ENCODE measurements at places on chromosomes 6 and 20.

DNA sequence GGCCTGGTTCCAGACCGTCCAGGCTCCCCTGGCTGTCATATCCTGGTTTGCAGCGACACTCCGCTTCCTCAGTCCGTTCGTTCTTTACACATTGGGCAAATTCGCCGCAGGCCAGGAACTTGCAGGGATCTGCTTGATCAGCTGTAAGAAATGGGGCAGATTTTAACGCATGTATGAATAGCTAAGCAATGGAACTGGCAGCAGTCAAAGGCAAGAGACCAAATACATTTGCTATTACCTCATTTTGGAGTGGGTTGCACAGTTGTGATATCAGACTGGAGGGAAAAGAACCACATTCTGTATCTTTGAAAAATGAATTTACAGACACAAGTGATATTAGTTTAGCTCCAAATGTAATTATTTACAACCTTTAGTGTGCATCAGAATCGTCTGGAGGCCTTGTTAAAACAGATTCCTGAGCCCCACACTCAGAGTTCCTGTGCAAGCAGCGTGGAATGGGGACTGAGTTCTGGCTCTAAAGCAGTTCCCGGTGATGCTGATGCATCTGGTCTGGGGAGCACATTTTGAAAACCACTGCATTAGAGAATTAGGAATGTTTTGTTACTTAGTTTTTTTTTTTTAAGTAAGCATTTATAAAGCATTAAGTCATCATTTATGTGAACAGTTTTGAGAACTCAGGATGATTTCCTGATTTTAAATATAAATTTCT is 141.3 kb downstream of the IMPG1 start:
- no peak for DNase-seq

DNA sequence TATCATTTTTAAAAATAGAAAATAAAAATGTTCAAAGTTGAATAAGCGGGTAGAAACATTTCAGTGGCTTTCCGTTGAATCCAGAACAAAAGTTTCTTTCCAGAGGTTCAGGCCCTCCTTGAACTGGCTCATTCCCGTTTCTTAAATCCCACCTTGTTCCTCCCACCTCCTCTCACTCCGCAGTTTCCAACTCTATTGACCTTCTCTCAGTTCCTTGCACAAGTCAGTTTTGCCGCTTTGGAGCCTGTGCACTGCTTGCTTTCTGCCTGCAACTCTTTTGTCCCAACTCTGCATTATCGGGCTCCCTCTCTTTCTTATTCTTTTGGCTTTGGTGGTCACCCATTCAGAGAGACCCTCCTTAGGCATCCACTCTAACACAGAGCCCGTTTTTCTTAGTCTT is 99.9 kb upstream of the EDN1 start:
- DNase-seq = no peak

DNA sequence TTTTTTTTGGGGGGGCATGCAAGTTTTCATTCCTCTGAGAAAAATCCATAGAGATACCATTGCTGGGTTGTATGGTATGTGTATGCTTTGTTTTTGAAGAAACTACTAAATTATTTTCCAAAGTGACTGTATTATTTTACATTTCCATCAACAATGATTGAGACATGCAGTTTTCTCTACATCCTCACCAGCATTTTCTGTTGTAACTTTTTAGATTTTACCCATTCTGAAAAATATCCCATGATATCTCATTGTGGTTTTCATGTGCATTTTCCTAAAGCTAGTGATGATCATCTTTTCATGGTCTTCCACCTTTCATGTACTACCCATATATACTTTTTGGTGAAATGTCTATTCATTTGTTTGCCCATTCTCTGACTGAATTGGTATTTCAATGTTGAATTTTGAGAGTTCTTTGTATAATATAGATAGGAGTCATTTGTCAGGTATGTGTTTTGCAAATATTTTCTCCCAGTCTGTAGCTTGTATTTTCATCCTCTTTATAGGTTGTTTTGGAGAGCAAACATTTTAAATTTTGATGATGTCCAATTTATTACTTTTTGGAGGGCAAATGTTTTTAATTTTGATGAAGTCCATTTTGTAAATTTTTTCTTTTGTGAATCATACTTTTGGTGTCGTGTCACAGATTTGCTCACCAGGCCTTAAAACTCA is 827.5 kb upstream of the CITED2 start:
- DNase-seq = no peak

- no peak for DNase-seq
These were observed 450.0 kb downstream of the PTPRT start for GRCh38 chr20:42739683-42740082.

DNA sequence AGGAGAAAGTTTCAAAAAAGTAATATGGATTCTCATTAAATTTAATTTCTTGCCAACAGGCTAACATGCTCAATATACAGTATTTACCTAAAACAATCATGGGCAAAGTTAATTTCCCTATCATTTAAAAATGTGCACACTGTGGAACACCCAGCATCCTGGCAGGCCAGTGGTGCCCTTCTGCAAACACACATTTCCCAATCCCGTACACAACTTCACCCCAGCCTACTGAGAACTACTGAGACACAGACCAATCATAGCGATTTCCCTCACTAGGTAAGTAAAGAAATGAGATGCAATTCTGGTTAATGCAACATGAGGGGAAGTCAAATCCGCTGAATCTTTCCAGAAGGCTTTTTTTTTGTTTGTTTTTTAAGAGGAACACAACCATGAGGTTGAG is 7.6 kb downstream of the USP45 start:
- no peak for DNase-seq

DNA sequence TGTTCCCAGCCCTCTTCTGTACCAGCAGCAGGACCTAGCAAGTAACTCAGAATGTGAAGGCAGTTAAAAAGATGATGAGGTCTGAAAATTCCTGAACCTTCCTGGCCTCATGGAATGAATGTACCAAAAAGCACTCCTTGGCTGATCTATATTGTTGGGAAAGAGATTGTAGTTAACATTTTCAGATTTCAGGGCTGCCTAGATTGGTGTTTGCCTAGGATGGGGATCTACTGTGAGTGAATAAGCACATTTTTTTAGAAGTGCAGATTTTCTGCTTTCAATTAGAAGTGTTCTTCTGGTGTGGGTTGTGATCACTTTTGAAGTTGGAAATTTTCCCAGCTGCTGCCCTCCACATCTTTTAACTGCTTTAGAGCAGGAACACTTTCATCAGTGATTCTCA is 6.2 kb downstream of the MYLIP start:
- no peak for DNase-seq

GRCh38 chr6:108884211-108885059 is 36.2 kb downstream of the ARMC2 start:
- DNase-seq = no peak

GRCh38 chr6:111950661-111951496 is 77.6 kb upstream of the FYN start:
- DNase-seq = no peak

DNA sequence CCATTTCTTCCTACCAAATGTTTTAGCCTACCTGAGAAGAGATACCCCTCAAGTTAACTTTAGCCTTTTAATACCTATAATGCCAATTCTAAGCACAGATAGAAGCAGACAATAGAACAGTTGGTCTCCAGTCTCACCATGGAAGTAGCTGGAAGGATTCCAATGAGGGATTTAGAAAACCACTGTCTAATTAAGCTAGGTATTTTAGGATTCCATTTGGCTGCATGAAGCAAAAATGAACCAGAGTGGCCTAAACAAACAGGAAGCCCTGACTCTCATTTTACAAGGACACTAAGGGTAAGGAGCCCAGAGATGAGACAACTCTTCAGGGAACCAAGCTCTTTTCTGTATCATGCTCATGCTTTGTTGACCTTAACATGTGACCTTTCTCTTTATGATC is 199.2 kb downstream of the ALDH8A1 start:
- DNase-seq = no peak

- no peak for DNase-seq
These were observed 28.7 kb downstream of the SMPDL3A start for GRCh38 chr6:122817766-122818165.

GRCh38 chr6:42940493-42941045 is 11.3 kb downstream of the CNPY3 start:
- DNase-seq = no peak

DNA sequence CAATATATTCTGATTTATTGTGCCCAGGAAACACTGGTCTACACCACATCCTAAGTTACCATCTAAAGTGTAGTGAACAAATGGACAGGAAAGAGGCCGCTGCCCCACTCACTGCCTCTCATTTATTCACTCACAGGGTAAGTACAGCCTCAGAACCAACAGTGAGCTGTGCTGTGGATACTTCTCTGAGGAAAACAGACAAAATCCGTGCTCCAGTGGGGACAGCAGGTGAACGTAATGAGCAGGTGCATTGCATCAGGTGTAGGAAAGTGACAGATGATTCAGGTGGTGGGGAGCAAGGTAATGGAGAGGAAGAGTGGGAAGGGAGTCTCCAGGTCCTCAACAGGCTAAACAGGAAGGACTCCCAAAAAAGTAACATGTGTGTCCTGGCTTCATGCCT is 8.4 kb upstream of the ULBP2 start:
- DNase-seq = no peak

DNA sequence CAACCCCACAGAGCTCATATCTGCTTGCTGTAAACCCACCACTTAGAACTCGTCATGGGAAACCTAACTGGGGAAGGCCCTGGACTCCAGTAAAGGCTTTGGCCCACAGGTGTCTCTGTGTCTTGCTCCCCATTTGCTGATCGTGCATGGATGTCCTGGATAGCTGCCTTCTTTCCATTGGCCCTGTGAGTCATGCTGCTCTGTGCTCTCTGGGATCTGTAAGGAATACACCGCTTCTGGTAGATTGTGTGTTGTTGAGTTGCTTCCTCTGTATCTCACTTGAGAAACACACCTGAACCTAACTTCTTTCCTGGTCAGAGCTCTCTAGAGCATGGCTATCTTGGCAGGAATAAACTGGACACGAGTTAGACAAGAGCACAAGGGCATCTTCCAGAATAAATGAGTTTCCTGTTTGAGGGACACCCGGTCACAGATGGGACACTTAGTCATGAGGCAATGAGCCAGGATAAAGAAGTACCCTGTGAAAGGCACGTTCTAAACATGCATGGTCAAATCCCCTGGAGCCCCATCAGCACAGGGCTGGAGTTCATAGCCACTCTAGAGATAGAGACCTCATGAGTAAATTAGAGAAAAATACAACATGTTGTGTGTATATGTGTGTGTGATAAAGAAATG is 99.6 kb upstream of the TMEM170B start:
- DNase-seq = no peak

DNA sequence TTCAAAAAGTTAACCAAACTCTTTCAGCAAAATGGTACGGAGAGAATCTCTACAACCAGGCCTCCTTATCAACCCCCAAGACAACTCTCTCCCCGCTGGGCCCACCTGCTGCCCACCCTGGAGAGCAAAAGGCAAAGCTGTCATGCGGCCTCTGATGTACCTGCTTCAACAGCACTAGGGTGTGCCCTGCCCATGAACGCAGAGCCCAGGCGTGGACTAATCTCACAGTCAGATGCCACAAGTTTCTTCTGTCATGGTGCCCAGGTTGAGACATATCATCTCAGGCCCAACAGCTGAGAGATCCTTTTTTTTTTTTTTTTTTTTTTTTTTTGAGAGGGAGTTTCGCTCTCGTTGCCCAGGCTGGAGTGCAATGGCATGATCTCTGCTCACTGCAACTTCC is 26.3 kb downstream of the SLC2A4RG start:
- peak; percentile 82 for DNase-seq

- no peak for DNase-seq
These were observed 16.6 kb upstream of the SIRT5 start for GRCh38 chr6:13557841-13558240.

DNA sequence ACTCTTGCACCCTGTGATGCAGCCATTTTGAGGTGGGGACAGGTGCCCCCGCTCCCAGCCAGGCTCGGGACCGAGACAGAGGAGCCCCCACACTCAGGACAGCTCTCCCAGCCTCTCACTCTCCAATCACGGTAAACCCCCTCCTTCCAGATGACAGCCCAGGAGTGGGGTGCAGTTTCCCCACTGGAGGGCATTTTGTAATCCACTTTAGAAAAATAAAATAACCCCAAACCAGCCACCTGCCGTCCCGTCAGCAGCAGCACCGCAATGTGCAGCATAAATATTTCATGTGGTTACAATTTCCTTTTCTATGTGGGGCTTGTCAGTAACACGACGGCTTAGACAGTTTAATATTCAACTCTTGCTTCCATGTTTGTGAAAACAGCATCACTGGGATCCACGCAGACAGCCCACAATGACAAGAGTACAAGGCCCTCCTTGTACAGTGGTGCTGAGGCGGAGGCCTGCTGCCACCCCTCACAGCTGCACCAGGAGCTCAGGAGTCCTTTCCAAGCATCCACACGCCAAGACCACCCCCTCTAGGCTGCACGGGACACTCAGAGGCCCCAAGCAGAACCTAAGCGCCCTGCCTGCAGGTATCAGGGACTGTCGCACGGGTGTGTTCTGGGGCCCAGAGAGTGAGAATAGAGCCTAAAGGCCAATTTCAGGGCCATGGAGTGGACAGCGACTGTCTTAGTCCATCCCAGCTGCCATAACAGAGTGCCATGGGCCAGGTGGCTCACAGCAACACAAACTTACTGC is 116.7 kb downstream of the JPH2 start:
- DNase-seq = peak; percentile 16

- DNase-seq = no peak
These were observed 117.3 kb upstream of the TNFAIP3 start for GRCh38 chr6:137749696-137750211.

- DNase-seq = peak; percentile 27
These were observed 42.6 kb downstream of the UQCC2 start for GRCh38 chr6:33668914-33669313.

- DNase-seq = no peak
These were observed 96.0 kb downstream of the PSMB1 start for GRCh38 chr6:170456886-170457698.

GRCh38 chr20:58596750-58597248 is 54.3 kb upstream of the STX16 start:
- no peak for DNase-seq

DNA sequence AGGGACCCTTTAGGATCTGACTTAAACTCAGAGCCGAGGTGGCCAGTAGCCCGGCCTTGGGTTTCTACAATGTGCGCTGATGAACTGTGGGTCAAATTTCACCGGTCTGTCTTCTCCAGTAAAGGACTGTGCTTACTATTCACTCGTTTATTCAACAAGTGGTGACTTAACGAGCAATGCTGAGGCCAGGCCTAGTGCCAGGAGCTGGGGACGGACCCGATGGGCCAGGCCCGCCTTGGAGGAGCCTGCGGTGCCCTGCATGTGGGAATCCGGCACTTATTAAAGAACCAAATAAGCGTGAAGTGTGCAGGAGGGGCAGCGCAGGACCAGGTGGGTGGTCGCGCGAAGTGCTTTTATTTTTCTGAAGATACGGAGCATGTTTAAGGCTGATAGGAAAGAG is 24.0 kb downstream of the CTCFL start:
- DNase-seq = no peak

DNA sequence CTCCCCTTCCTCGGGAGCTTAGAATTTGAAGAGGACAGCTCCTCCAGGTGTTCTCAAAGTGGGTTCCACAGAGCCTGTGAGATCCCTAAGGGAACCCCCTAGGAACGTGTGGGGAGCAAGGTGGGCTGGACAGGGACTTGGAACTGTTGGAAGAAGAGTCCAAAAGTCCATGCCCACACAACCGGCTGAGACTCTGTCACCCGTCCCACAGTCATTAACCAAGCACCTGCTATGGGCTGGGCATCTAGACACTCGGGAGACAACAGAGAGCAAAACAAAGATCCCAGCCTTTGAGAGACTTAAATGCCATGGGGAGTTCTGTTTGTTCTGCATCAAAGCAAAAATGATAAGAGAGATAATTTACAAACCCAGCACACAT is 51.9 kb upstream of the SAYSD1 start:
- no peak for DNase-seq

- DNase-seq = no peak
These were observed 37.8 kb downstream of the SERPINB1 start for GRCh38 chr6:2803731-2804429.

- DNase-seq = no peak
These were observed 10.1 kb downstream of the SMIM28 start for GRCh38 chr6:138387577-138388368.

- no peak for DNase-seq
These were observed 950 bp downstream of the PEDS1 start for GRCh38 chr20:50152394-50153152.
